Stomach (tissue), 19 donors: ENCODE measurements at places on chromosomes 2 and 18.
A peak's percentile ranks its signal among the peaks of the same experiment; 100 is the strongest.

GRCh38 chr2:76270096-76270710 is 559.5 kb upstream of the GCFC2 start:
- no peak for DNase-seq

- DNase-seq = no peak
Observed at GRCh38 chr2:189836644-189837043, 52.4 kb downstream of the PMS1 start.

DNA sequence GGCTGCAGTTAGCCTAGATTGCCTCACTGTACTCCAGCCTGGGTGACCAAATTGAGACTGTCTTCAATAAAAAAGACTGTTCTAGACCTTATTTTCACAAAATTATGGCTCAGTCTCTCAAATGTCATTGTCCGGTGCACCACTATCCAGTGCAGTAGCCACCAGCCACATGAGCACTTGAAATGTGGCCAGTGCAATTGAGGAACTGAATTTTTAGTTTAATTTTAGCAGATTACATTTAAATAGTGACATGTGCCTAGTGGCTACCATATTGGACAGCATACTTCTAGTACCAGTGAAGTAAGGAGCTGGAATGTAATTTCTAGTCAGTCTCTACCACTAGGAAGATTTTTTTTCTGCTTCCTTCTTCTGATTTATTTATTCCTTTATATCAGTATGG is 39.4 kb downstream of the KCMF1 start:
- DNase-seq = no peak

- peak; percentile 52 for DNase-seq
Observed at GRCh38 chr2:218234521-218234920, 17.5 kb downstream of the ARPC2 start.
